ENCODE measurements at places on chromosomes 3 and 15.

- peaks cover 19% of the 10 kb centered on the region for H3K36me3 ChIP-seq
- H3K27me3 ChIP-seq: no peaks in the 10 kb centered on the region
- no peak overlapping the region for H3K4me3 ChIP-seq
- peak overlapping the region; percentile 46 for H3K27ac ChIP-seq
These were observed 18.1 kb downstream of the MB21D2 start for GRCh38 chr3:192899540-192899982.

GRCh38 chr15:35784745-35785144, 238.8 kb upstream of the DPH6 start:
- H3K4me1 ChIP-seq: peaks cover 6% of the 10 kb centered on the region
- no peak overlapping the region for H3K27ac ChIP-seq
- no peak for DNase-seq
- H3K27me3 ChIP-seq: peaks cover 14% of the 10 kb centered on the region
- H3K36me3 ChIP-seq: peaks cover 5% of the 10 kb centered on the region

DNA sequence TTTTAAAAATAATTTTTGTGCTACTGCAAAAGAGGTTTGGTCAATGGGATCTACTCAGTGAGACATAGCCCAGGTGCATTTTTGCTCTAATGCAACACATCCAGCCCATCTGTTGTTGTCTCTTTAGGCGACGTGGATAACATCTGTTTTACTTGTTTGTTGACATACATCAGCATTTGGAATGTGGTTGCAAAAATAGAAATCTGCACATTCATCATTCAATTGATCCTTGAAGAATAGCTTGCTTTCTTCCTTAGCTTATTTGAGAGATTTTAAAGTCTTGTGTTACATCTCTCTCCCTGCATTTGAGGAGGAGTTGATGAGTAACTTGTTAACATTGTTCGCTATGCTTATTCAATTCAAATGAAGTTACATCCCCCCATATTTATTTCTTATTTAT, 1202.3 kb downstream of the NSUN3 start:
- DNase-seq: no peak
- H3K4me3 ChIP-seq: no peak overlapping the region
- H3K4me1 ChIP-seq: peaks cover 4% of the 10 kb centered on the region
- no peaks in the 10 kb centered on the region for H3K36me3 ChIP-seq
- no peaks in the 10 kb centered on the region for H3K27me3 ChIP-seq

DNA sequence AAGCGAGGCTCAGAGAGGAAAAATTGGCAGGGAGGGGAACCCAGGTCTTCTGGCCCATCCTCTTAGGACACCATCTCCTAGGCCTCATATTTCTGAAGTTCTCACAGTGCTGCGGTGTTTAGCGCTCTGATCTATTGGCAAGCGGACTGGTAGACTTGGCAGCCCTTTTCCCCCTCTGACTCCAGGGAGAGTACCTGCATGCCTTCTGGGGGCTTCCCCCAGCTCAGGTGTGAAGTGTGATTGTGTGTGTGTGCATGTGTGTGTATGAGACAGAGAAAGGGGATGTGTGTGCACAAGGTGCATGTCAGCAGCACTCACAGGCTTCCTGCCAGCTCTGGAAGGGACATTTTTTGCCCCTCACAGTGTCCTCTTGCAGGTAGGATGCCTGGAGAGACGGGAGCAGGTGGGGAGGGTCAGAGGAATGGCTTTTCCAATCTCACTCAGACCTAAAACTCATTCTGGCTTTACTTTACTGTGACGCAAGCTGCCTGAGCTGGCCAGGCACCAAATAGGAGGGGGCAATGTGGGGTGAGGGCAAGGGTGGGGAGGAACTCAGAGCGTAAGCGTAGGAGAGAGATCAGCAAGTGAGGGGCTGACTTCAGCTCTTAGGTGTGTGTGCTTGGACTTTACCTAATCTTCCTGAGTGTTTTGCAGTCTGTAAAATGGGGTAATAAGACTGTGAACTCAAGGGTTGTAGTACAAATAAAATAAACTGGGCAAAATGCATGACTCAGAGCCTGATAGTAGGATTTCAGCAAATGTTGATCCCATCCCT, 4.0 kb upstream of the IL17RE start:
- no peak for DNase-seq
- peaks cover 5% of the 10 kb centered on the region for H3K36me3 ChIP-seq
- H3K27me3 ChIP-seq: no peaks in the 10 kb centered on the region
- peak overlapping the region; percentile 69 for H3K27ac ChIP-seq
- H3K4me1 ChIP-seq: peaks cover 37% of the 10 kb centered on the region

GRCh38 chr3:58519668-58520402, 17.2 kb downstream of the ACOX2 start:
- peaks cover 36% of the 10 kb centered on the region for H3K4me1 ChIP-seq
- H3K36me3 ChIP-seq: no peaks in the 10 kb centered on the region
- DNase-seq: no peak

- H3K4me1 ChIP-seq: no peaks in the 10 kb centered on the region
- no peaks in the 10 kb centered on the region for H3K27me3 ChIP-seq
- no peak for DNase-seq
- no peak overlapping the region for H3K27ac ChIP-seq
- H3K36me3 ChIP-seq: no peaks in the 10 kb centered on the region
These were observed 1108.5 kb upstream of the EPHA6 start for GRCh38 chr3:95705786-95706418.

DNA sequence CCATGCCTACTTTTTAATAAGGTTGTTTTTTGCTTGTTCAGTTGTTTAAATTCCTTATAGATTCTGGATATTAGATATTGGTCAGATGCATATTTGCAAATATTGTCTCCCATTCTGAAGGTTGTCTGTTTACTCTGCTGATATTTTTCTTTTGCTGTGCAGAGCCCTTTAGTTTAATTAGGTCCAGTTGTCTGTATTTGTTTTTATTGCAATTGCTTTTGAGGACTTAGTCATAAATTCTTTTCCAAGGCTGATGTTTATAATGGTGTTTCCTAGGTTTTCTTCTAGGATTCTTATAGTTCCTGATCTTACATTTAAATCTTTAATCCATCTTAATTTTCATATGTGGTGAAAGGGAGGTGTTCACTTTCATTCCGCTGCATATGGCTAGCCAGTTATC, 77.4 kb downstream of the PTPRG start:
- peaks cover 19% of the 10 kb centered on the region for H3K36me3 ChIP-seq
- no peak overlapping the region for H3K27ac ChIP-seq
- peaks cover 34% of the 10 kb centered on the region for H3K4me1 ChIP-seq
- no peak for DNase-seq

- no peaks in the 10 kb centered on the region for H3K27me3 ChIP-seq
- peaks cover 4% of the 10 kb centered on the region for H3K36me3 ChIP-seq
- H3K4me3 ChIP-seq: peak overlapping the region; percentile 94
- H3K4me1 ChIP-seq: peaks cover 18% of the 10 kb centered on the region
These were observed 853 bp downstream of the TCAIM start for GRCh38 chr3:44339181-44340057.

DNA sequence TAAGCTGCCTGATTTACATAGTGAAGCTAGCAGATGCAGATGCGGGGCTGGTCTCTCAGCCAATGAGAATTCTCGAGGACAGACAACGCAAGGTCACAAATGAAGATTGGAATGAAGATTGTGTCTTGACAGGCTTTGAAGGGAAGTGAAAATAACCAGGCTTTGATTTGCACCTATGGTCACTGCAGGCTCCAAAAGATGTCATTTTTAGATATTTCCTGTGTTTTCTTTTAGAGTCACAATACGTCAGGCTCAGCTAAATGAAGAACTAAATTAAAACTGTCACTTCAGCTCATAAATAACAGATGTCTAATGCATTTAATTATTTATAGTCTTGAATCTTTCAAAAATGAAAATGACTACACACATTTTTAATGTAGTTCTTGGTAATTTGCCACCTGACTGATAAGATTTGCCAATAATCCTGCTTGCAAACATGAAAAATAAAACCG, 99.5 kb downstream of the SQOR start:
- no peak overlapping the region for H3K27ac ChIP-seq
- H3K4me1 ChIP-seq: peaks cover under 1% of the 10 kb centered on the region
- no peaks in the 10 kb centered on the region for H3K36me3 ChIP-seq

DNA sequence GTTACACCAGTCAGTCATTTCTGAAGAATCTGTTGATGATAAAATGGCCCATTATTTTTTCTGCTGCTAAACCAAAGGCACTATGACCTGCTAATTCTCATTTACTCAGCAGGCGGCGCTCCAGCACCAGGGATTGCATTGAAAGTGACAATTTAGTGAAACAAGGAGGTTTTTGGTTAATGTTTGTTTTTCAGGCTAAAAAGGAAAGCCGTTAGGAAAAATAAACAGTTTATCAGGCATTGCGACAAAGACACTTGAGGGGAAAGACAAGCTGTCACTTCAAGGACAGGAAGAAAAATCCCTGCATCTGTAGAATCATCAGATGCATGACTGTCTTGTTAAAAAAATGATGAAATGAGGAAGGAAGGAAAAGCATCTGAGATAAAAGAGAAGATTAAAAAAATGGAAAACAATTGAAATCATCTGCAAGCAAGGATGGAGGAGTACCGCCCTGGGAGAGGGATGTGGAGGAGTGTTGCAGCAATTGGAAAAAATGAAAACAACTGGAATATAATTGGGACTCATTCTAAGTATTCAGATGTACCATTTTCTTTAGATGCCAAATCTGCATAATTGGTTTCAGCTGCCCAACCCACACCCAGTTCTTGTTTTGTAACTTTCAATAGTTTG, 54.0 kb downstream of the NR1D2 start:
- no peak overlapping the region for H3K4me3 ChIP-seq
- H3K4me1 ChIP-seq: peaks cover 11% of the 10 kb centered on the region
- no peaks in the 10 kb centered on the region for H3K36me3 ChIP-seq
- DNase-seq: peak; percentile 78

DNA sequence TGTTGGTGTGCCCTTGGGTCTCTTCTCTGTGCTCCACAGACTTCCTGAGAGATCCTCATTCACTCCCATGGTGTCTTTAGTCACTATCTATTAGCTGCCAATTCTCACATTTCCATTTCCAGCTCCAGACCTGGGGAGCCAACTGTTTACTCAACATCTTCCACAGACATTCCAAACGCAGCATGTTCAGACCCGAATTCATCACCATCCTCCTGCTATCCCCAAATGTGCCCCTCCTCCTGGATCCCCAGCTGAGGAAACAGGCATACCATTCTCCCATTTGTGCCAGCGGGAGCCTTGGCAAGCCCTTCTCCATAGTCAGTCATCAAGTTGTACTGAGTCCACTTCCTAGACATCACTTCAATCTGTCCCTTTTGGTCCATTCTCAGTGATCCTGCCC, 67.1 kb downstream of the TAMM41 start:
- H3K4me1 ChIP-seq: no peaks in the 10 kb centered on the region
- H3K36me3 ChIP-seq: peaks cover 12% of the 10 kb centered on the region
- H3K4me3 ChIP-seq: no peak overlapping the region

- no peaks in the 10 kb centered on the region for H3K4me1 ChIP-seq
- no peak overlapping the region for H3K27ac ChIP-seq
- no peaks in the 10 kb centered on the region for H3K36me3 ChIP-seq
- no peaks in the 10 kb centered on the region for H3K27me3 ChIP-seq
These were observed 195.5 kb upstream of the MBNL1 start for GRCh38 chr3:152073267-152073666.

- no peak for DNase-seq
- H3K4me3 ChIP-seq: no peak overlapping the region
- peaks cover 6% of the 10 kb centered on the region for H3K27me3 ChIP-seq
- no peaks in the 10 kb centered on the region for H3K36me3 ChIP-seq
- peaks cover 37% of the 10 kb centered on the region for H3K4me1 ChIP-seq
These were observed 129.2 kb upstream of the DPH6 start for GRCh38 chr15:35674873-35675781.

GRCh38 chr3:18778598-18778997, 353.5 kb upstream of the SATB1 start:
- DNase-seq: no peak
- H3K27me3 ChIP-seq: peaks cover 4% of the 10 kb centered on the region
- H3K4me1 ChIP-seq: no peaks in the 10 kb centered on the region
- H3K36me3 ChIP-seq: no peaks in the 10 kb centered on the region

DNA sequence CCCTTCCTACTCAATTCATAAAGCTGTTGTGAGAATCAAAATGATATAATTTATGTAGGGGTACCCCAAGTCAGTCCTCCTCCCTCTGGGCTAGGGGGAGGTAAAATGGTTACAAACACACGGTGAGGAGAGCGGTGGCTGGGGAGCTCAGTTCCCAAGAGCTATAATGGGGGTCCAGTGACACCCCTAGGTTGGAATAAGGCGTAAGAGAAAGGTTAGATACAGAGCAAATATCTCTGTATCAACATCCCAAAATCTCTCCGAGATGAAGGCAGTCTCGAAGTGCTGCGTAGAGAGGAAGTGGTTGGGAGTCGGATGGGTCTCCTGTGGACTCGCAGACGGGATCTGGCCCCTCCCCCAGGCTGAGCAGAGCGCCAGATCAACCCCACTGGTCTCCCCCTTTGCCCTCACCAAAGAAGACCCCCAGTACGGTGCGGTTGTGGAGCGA, 1.8 kb downstream of the DUOX2 start:
- no peak for DNase-seq
- H3K4me1 ChIP-seq: no peaks in the 10 kb centered on the region
- H3K36me3 ChIP-seq: no peaks in the 10 kb centered on the region
- peaks cover 70% of the 10 kb centered on the region for H3K27me3 ChIP-seq
- peak overlapping the region; percentile 76 for H3K4me3 ChIP-seq

DNA sequence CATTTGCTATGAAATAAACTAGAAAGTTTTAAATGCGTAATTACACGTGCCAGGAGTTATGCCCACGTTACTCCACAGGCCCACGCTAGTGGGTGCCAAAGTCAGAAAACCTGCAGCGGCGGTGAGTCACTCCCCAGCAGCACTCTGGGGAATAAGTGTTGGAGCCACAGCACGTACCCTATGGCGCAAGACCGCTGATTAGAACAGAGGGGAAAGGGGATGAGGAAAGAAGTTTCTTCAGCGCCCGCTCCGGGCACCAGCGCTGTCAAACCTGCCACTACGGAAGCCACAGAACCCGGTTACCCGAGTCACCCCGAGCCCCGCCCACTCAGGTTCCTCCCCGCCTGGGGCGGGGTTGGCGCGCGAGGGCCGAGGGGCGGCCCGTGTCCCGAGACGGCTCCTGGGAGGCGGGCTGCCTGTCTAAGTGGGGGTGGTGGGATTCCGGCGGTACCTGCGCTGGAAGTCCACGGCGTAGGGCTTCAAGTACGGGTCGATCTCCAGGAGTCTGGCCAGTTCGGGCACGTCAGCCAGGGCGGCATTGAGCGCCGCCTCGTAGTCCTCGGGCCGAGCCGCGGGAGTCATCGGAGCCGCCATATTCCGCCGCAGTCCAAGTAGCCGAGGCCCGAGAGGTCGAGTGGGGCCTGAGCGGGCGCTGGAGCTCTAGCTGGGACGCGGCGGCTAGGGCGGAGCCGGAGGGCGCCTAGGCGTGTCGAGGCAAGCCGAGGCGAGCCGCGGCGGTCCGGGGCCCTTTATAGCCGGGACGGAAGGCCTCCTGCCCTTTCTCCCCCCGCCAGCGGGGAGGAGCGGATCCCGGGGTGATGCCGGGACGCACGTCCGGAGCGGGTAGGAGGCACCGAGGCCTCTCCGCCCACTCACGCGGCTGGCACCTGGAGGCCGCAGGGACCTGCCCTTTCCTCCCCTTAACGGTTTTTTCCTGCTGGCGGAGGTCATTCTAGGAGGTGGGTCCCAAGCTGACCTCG, at the start of gene GBE1:
TSS of gene GBE1 (minus strand) at position 722 of the 980 bp plus-strand sequence. CDS start at position 594, 128 bp downstream.
- H3K4me1 ChIP-seq: peaks cover 16% of the 10 kb centered on the region
- peak within 1 kb of the TSS; percentile 97 for H3K4me3 ChIP-seq
- H3K27ac ChIP-seq: peak within 1 kb of the TSS; percentile 96
- no peaks in the 10 kb centered on the region for H3K27me3 ChIP-seq

GRCh38 chr3:31810991-31811433, 170.1 kb downstream of the OSBPL10 start:
- H3K4me3 ChIP-seq: no peak overlapping the region
- H3K4me1 ChIP-seq: peaks cover 18% of the 10 kb centered on the region
- no peak for DNase-seq
- H3K27me3 ChIP-seq: peaks cover 5% of the 10 kb centered on the region
- no peak overlapping the region for H3K27ac ChIP-seq
- peaks cover 4% of the 10 kb centered on the region for H3K36me3 ChIP-seq
